Hematopoietic multipotent progenitor cell treated with erythropoietin and hydrocortisone succinate and interleukin-3 and kit ligand, for 15 days (in vitro differentiated cells): ENCODE measurements at places on chromosomes 13 and 19.

DNA sequence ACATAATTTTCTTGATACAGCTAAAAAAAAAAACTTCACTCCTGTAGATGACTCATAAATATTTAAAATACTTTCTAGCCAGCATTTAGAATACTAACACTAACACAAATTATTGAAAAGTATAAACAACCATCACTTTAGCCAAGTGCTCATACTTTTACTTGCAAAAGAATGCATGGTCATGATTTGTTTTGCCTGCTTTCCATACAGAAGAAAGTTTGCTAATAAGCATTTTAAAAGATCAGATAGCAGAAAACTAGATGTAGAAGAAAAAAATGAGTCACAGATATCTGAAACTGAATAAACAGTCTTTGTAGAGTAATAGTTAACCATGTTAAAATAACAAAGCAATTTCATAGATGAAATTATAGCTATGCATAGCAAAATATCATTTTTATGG, 2280.4 kb upstream of the PCDH20 start:
- DNase-seq: no peak

DNA sequence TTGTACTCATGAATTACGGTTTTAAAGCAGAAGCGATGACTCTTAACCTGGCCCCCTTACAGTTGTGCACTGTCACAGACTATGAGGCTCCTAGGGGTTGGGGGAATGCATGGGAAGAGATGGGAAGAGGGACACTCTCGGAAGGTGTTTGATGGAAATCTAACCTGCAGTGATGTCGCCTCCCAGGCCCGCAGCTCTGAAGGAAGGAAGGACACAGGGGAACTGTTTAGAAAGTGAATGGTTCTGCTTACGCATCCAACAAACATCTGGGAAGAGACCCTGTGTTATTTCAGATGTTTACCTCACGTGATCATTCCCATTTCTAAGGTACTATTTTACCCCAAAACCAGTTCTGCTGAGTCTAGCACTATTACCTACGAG, 48.0 kb upstream of the SLC7A9 start:
- DNase-seq: no peak

DNA sequence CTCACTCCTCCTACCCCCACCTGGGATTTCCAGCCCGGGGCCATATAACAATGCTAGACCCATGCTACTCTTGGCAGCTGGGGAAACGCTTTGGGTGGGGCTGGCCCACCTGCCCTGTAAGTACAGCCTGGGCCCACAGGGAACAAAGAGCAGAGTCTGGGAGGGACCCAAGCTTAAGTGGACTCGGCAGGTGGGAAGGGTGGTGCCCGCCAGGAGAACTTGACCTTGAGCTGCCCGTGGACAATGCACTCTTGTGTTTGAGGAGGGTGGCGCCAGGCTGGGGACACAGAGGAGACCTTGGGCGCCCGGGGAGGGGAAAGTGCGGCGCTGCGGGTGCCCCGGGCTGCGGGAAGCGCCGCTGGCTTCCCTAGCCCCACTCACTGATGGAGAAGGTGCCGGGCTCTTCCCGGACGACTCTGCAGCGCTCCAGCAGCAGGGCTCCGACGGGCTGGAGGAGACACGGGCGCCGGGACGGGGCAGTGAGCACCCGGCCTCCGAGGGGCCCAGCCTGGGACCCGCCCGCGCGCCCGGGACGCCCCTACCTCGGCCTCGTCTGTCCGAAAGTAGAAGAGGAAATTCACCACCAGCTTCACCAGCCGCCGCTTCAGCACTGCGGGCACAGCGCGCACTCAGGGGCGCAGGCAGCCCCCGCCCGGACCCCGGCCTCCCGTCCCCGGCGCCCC, 607 bp downstream of the PLEKHJ1 start:
- peak; percentile 13 for DNase-seq

DNA sequence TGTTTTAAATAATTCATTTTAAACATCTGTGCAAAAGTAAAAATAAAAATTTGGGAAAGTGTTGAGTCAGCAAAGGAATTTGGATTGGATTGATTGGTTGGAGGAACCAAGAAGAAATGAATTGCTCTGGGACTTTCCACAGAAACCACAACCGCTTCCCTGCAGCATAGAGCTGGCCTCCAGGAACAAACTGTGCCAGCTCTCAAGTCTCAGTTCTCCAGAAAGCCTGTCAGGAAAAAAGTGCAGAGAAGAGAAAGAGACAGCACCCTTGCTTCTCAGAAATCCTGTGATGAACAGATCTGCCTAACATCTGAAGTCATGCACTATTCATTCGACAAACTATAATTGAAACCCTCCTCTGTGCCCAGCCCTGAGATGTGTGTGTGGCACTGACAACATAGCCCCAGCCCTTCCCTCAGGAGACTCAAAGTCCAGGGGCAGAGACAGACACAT, 14.8 kb downstream of the LYPD3 start:
- no peak for DNase-seq

- DNase-seq: peak; percentile 40
Measured at GRCh38 chr13:31311921-31312320, 112.1 kb downstream of the B3GLCT start.

DNA sequence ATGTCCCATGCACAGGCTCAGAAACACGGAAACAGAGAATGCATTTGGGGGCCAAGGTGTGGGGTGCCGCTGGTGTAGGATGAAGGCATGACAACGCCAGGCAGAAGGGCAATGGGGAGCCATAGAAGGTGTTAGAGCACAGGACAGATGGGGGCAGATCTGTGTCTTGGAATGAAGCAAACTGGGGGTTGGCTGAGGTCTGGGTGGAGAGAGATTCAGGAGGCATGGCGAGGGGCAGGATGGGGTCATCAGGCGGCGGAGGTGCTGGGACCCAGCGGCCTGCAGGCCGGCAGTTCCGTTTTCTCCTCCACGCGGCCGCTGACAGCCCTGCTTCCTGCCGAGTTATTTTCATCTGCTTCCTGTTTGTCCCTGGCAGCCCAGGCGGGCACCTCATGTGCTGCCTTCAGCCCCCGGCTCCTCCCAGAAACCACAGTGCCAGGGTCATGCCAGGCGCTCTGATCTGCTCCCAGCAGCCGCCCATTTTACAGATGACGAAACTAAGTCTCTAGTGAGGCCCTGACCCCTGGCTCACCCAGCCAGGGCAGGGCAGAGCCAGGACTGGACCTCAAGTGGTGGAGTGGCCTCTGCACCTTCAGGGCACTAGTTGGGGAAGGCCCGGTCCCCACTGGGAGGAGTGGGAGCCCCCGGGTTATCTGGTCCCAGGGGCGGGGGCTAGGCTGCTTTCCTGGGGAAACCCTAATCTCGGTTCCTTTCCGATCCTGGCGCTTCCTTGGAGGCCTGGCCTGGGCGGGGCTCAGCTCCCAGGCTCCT, 2.2 kb downstream of the ARHGAP45 start:
- DNase-seq: peak; percentile 28

DNA sequence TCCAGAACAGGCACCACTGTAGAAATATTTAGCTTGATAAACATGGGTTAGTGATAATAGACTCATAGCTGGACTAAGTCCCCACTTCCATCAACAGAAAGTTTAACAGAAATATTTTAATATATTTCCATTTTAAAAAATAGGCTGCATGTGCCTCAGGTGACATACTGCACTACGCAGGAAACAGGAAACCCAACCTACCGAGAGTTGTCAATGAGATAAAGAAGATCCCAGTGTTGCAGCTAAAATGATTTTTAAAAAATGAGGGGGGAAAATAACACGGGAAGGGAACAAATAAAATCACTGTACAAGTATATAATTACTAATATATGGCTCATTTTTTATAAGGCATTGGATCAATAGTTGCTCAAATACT, 154.8 kb downstream of the TBC1D4 start:
- no peak for DNase-seq

- DNase-seq: no peak
Measured at GRCh38 chr13:65188721-65189120, 2041.4 kb downstream of the PCDH9 start.

DNA sequence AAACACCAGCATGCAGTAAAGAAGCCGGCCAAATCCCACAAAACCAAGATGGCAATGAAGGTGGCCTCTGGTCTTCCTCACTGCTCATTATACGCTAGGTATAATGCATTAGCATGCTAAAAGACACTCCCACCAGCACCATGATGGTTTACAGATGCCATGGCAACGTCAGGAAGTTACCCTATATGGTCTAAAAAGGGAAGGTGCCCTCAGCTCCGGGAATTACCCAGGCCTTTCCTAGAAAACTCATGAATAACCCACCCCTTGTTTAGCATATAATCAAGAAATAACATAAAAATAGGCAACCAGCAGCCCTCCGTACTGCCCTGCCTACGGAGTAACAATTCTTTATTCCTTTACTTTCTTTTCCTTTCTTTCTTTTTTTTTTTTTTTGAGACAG, 21.1 kb upstream of the PLEKHF1 start:
- no peak for DNase-seq

GRCh38 chr13:22793598-22794134, 387.1 kb upstream of the SGCG start:
- DNase-seq: no peak

DNA sequence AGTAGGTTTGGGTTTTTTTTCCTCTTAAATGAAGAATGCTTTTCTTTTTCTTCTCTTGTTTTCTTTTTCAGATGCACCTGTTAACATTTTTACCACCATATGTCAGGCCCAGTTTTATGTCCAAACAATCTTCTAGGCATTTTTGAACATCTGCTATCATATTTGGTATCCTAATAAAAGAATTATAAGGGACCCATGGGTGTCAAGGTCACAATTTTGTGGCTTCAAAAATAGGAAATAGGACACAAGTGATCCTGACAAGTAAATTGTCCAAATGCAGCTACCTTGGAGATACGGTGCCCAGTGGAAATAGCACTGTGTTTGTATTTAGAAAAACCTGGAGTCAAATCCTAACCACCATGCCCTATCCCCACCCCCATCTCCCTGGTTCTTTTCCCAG, 270.3 kb downstream of the MZT1 start:
- DNase-seq: no peak

DNA sequence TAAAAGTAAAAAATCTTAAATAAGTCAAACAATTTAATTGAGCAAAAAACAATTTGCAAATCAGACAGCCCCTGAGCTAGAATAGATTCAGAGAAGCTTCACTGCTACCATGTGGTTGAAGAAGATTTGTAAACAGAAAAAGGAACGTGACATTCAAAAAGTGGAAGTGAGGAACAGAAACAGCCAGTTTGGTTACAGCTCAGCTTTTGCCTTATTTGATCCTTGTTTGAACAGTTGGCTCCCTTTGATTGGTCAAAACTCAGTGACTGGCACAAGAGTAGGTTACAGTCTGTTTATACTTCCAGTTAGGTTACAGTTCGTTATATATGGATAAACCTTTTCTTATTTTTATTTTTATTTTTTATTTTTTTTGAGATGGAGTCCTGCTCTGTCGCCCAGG, 5.8 kb downstream of the ZNF221 start:
- no peak for DNase-seq

- DNase-seq: no peak
Measured at GRCh38 chr19:29524912-29525831, 622 bp upstream of the VSTM2B start.

DNA sequence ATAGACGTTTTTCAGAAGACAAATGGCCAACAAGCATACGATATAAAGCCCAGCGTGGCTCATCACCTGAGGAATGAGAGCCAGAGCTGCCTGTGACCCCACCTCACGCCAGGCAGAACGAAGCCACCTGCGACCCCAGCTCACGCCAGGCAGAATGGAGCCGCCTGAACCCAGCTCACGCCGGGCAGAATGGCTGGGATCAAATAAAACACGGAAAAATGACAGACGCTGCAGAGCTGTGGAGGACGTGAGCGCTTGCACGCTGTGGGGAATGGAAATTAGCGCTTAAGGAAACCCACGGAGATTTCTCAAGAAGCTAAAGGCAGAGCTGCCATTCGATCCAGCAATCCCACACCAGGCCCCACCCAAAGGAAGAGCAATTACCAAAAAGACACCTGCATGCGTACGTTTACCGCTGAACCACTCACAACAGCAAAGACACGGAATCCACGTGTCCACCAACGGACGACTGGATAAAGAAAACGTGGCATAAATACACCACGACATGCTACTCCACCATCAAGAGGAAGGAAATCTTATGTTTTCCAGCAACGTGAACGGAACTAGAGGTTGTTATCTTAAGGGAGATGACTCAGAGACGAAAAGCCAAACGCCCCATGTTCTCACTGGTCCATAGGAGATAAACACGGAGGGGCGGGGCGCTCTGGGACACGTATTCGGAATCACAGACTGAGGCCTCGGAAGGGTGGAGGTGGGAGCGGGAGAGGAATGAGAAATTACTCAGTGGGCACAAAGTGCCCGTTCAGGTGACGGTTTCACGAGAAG, 30.7 kb upstream of the C13orf46 start:
- peak; percentile 75 for DNase-seq

DNA sequence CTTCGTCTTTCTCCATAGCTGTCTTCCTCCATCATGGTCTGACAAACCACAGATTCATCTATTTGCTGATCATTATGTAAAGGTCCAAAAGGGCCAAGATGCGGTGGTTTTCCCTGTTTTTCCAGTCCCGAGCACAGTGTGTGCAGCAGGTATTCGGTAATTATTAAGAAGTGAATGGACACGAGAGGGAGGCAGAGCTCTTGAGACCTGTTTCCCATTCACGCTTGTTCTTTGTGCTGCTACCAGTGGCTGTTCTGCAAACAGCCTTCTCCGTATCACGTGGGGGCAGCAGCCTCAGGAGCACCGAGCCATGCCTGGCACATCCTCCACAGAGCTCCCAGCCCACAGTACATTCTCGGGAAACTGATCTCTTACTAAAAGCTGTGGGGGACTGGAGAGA, 50.3 kb downstream of the CCDC70 start:
- DNase-seq: no peak

DNA sequence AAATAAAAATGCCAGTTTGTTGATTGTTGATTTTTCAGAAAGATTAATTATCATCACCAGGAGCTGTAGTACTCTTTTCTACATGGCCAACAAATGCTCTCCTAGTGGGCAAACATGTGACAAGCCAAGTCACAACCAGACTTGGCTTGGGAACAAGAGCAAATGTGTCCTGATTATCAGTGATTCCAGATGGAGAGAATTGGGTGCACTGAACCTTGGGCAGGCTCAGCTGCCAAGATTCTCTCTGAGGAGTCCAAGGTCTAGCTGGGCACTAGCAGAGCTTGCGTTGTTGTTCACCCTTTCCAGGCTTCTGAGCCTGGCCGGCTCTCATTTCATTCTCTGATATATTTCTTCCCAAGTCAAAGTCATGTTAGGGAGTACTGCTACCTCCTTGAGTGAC, 27.3 kb upstream of the GPI start:
- no peak for DNase-seq

GRCh38 chr13:98919566-98919965, 58.3 kb downstream of the DOCK9 start:
- no peak for DNase-seq

DNA sequence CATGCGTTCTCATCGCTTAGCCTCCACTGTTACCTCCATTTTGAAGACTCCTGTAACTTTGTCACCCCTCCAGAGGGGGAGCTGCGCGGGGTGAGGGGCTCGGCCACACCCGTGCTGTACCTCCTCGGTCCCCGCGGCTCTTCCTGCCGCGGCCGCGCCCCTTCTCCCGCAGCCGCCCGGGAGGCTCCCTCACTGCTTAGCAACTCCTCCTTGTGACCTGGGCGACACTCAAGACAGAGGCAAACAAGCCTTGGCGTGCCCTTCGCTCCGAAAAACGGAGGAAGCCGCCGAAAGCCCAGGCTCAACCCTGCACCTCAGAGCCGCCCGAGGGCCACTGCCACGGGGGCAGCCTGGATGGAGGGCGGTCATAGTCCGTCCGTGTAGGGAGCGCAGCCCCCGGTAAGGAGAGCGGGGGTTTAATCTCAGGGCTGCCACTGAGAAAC, 494.3 kb downstream of the FOXO1 start:
- DNase-seq: no peak
